ENCODE measurements at places on chromosomes 2 and 18. TPM values are rescaled to one million over a fixed set of nuclear protein-coding genes. Genes with fewer than 3 reads are reported as not detected.

UGT1A3 gene
- not detected for total RNA-seq

MDH1B gene
- 38.2 TPM for total RNA-seq

MEX3C gene
- total RNA-seq = 69.4 TPM

AMER3 gene
- total RNA-seq = 0.21 TPM

ANKRD53 gene
- 3.7 TPM for total RNA-seq

DNA sequence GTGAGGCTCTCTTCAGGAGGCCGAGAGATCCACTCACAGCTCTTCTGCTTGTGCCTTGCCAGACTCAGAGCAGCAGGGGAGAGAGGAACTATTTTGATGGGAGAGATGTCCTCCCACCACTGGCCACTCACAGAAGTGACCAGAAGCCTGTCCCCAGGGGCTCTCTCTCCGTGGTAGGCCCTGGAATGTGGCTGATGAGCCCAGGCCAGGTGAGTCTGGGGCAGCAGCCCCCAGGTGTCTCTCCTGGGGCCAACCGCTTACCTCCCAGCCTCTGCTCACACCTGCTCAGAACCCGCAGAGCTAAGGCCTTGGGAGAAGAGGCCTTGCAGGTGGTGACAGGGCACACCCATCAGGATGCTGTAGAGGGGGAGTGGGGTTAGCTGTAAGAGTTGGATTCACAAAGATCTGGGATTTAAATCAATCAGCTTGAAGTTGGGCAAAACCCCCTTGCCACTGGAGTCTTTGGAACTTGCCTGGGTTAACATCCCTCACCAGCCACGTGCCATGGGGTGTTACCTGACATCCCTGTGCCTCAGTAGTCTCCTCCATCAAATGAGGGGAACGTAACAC lies 29.1 kb upstream of the ASB18 start:
- DNase-seq = no peak
- no peaks in the 10 kb centered on the region for H3K27me3 ChIP-seq
- no peaks in the 10 kb centered on the region for H3K4me1 ChIP-seq
- H3K4me3 ChIP-seq = no peak overlapping the region
- H3K27ac ChIP-seq = no peak overlapping the region
- H3K36me3 ChIP-seq = no peaks in the 10 kb centered on the region

- H3K4me1 ChIP-seq = peaks cover 23% of the 10 kb centered on the region
- no peak for DNase-seq
- no peaks in the 10 kb centered on the region for H3K27me3 ChIP-seq
- H3K36me3 ChIP-seq = no peaks in the 10 kb centered on the region
Measured at GRCh38 chr2:85246348-85246747, 81.4 kb downstream of the TGOLN2 start.

DNA sequence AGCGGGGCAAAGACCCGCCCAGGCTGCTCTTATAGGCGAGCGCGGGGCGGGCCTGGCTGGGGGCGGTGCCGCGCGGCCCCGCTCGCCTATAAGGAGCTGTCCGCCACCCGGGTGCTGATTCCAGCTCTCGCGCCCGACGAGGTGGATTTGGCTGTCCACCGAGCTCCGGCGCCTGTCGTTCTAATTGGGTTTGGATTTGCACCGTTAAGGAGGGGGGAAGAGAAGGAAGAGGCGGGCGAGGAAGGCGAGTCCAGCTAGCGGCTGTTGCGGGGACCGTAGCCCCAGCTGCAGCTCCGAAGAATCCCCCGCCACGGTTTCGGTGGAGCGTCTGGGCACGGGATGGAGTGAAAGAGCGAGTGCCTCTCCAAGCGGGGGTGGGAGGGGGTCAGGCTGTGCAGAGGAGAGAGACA lies at the start of gene CNTNAP5:
CNTNAP5 (plus strand) TSS at position 117 of the 410 bp plus-strand sequence. CDS start 364 bp downstream, outside the sequence.
- H3K27me3 ChIP-seq = no peaks in the 10 kb centered on the region
- no peaks in the 10 kb centered on the region for H3K36me3 ChIP-seq
- H3K4me3 ChIP-seq = no peak within 1 kb of the TSS
- no peak within 1 kb of the TSS for H3K27ac ChIP-seq

GRCh38 chr2:116511426-116511825 lies 1303.1 kb upstream of the DDX18 start:
- no peaks in the 10 kb centered on the region for H3K4me1 ChIP-seq
- H3K36me3 ChIP-seq = no peaks in the 10 kb centered on the region
- H3K27ac ChIP-seq = no peak overlapping the region
- no peak for DNase-seq
- H3K27me3 ChIP-seq = no peaks in the 10 kb centered on the region

- no peak overlapping the region for H3K4me3 ChIP-seq
- no peaks in the 10 kb centered on the region for H3K4me1 ChIP-seq
- no peak for DNase-seq
- H3K27me3 ChIP-seq = no peaks in the 10 kb centered on the region
Measured at GRCh38 chr2:40115894-40116293, 336.0 kb downstream of the SLC8A1 start.

- no peak overlapping the region for H3K4me3 ChIP-seq
- no peaks in the 10 kb centered on the region for H3K36me3 ChIP-seq
- no peaks in the 10 kb centered on the region for H3K4me1 ChIP-seq
- no peak overlapping the region for H3K27ac ChIP-seq
- no peak for DNase-seq
- no peaks in the 10 kb centered on the region for H3K27me3 ChIP-seq
Measured at GRCh38 chr2:98710734-98711133, 20.2 kb downstream of the MGAT4A start.

GRCh38 chr2:19046986-19047780 lies 311.2 kb downstream of the OSR1 start:
- H3K27ac ChIP-seq = peak overlapping the region; percentile 69
- H3K27me3 ChIP-seq = no peaks in the 10 kb centered on the region
- no peaks in the 10 kb centered on the region for H3K36me3 ChIP-seq

DNA sequence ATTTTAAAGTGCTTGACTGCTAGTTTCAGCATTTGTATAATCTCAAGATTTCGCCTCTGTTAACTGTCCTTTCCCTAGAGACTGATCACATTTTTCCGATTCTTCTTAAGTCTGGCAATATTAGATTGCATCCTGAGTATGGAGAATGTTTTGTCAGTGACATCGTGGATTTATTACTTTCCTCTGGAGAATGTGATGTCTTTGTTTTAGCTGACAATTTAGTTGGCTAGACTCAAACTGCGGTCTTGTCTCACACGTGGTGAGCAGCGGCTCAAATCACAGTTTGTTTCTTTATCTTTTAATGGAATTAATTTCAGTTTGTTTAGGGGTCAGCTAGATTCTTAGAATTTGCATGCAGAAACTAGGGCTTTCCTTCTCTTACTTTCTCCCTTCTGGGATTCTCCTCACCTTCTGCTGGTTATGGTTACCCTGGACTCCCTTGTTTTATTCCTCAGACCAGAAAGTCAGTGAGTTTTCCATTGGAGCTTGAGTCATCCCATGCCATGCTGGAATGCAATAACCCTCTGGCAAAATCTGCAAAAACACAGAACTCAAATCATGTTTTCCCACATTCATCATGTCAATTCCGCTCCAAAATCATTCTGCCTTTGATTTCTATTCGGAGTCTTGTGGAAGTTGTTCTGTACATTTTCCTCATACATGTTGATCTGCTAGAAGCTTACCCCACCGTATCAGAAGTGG lies 327.2 kb upstream of the TRIB2 start:
- DNase-seq = no peak
- no peaks in the 10 kb centered on the region for H3K4me1 ChIP-seq
- no peaks in the 10 kb centered on the region for H3K36me3 ChIP-seq
- H3K4me3 ChIP-seq = no peak overlapping the region

GRCh38 chr2:235716875-235717496 lies 223.1 kb downstream of the AGAP1 start:
- no peaks in the 10 kb centered on the region for H3K4me1 ChIP-seq
- H3K27ac ChIP-seq = no peak overlapping the region
- H3K27me3 ChIP-seq = no peaks in the 10 kb centered on the region
- no peak for DNase-seq

DNA sequence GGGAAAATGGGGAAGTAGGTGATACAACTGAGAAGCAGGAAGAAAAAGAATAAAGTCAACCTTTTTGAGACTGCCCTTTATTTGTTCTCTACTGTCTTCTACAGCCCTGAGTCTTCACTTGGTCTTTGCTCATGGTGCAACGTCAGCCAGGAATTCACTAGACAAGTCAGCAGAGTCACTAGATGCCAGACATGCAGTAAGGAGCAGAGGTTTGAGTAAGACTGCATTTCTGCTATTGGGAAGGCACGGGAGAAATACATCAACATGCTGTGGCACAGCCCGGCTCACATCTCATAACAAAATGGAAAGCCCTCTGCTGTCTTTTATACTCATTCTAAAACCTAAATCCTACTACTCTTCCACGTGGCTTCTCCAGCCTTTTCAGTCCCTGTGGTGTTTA lies 67.1 kb downstream of the PRELID3A start:
- no peak overlapping the region for H3K4me3 ChIP-seq
- no peak overlapping the region for H3K27ac ChIP-seq
- DNase-seq = no peak
- H3K4me1 ChIP-seq = no peaks in the 10 kb centered on the region
- no peaks in the 10 kb centered on the region for H3K36me3 ChIP-seq

DNA sequence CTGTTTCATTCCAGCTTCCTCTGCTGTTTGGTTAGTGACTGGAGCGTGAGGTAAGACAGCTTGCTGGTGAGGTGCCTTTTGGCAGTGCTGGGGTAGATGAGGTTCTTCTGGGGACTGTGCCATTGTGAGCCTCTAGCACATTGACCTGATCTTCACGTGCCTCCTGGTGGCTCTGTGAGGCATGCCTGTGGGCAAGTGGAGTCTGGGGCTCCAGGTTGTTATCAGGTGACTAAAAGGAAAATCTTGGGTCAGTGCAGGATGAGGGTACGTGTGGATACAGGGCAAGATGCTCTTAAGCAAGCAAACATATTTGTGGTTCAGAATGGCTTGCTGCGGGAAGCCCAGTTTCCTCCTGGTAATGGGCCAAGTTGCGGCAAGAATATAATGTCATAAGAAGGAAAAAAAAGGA lies 75.4 kb downstream of the FHOD3 start:
- no peak overlapping the region for H3K4me3 ChIP-seq
- no peak for DNase-seq
- H3K27me3 ChIP-seq = no peaks in the 10 kb centered on the region
- H3K4me1 ChIP-seq = no peaks in the 10 kb centered on the region

GRCh38 chr2:124534028-124534427 lies 508.9 kb downstream of the CNTNAP5 start:
- no peak overlapping the region for H3K27ac ChIP-seq
- H3K27me3 ChIP-seq = no peaks in the 10 kb centered on the region
- no peaks in the 10 kb centered on the region for H3K36me3 ChIP-seq
- H3K4me1 ChIP-seq = no peaks in the 10 kb centered on the region

- H3K27me3 ChIP-seq = no peaks in the 10 kb centered on the region
- H3K4me3 ChIP-seq = no peak overlapping the region
- H3K27ac ChIP-seq = no peak overlapping the region
- no peaks in the 10 kb centered on the region for H3K36me3 ChIP-seq
- DNase-seq = no peak
Measured at GRCh38 chr2:237113026-237113795, 27.5 kb downstream of the COPS8 start.

GRCh38 chr2:136238286-136239078 lies 120.5 kb upstream of the CXCR4 start:
- no peaks in the 10 kb centered on the region for H3K27me3 ChIP-seq
- no peak for DNase-seq
- peak overlapping the region; percentile 27 for H3K27ac ChIP-seq
- no peaks in the 10 kb centered on the region for H3K36me3 ChIP-seq
- H3K4me3 ChIP-seq = no peak overlapping the region
- no peaks in the 10 kb centered on the region for H3K4me1 ChIP-seq

DNA sequence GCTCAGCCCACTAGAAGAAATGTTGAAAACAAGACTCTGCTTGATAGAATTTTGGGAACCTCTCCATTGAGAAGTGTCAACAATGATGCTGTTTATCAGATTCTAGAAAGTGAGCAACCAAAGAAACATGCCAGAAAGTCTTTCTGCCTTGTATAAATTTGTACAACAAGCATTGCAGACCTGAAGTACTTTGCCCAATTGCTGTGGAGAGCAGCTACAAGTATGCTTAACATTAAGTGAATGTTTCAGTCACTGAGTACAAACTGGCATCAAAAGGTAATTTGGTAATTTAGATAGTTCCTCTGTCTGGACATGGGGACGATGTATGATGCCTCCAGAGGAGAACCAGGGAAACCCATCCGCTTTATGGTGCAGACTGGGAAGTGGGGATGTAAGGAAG lies 33.4 kb upstream of the SKA1 start:
- H3K4me3 ChIP-seq = no peak overlapping the region
- no peak overlapping the region for H3K27ac ChIP-seq
- no peaks in the 10 kb centered on the region for H3K27me3 ChIP-seq
- no peak for DNase-seq
- H3K4me1 ChIP-seq = no peaks in the 10 kb centered on the region
- no peaks in the 10 kb centered on the region for H3K36me3 ChIP-seq

DNA sequence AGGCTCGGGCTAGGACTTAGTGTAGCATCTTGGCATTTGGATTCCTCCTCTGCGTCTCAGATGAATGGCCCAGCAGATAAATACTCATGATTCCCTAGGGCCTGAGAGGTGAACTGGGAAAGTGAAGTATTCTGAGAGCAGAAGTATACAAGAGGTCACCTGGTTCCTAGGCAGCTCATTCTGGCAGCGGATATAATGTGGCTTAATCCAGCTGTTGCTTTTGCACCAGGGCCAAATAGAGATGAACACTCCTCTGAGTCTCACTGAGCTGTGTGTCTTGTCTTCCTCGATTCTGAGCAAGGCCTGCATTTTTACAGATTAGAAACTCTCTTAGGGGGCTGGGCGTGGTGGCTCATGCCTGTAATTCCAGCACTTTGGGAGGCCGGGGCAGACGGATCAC lies 196.1 kb downstream of the SLC4A3 start:
- DNase-seq = no peak
- H3K4me3 ChIP-seq = no peak overlapping the region
- H3K36me3 ChIP-seq = no peaks in the 10 kb centered on the region

- H3K4me3 ChIP-seq = no peak overlapping the region
- H3K4me1 ChIP-seq = no peaks in the 10 kb centered on the region
- H3K27ac ChIP-seq = no peak overlapping the region
- no peaks in the 10 kb centered on the region for H3K27me3 ChIP-seq
- no peaks in the 10 kb centered on the region for H3K36me3 ChIP-seq
- no peak for DNase-seq
Measured at GRCh38 chr2:130336150-130336876, 6.4 kb upstream of the IMP4 start.

DNA sequence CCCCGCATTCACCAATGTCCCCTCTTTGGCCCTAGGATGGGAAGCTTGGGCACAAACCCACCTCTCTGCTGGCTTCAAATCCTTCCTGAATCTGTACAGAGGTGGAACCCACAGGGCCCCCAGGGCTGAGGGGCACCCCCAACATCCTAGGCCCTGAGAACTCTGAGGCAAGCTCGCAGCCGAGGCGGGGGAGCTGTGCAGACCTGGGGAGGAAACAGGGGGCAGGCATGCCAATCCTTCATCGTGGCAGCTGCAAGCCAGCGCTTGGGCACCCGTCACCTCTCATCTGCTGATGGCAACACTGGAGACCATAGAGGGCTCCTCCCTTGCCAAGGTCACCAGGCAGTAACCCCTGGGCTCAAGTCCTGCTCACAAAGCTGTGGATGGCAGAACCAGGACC lies 10.8 kb downstream of the ECEL1 start:
- H3K27ac ChIP-seq = no peak overlapping the region

- no peak overlapping the region for H3K27ac ChIP-seq
- H3K4me3 ChIP-seq = no peak overlapping the region
- DNase-seq = no peak
Measured at GRCh38 chr2:233199870-233200269, 51.6 kb upstream of the ATG16L1 start.

Data from uterus (tissue), 4 donors.